ENCODE measurements at places on chromosomes 7 and 10. TPM values are rescaled to one million over a fixed set of nuclear protein-coding genes. Genes with fewer than 3 reads are reported as not detected.

The ZNF853 gene
- 3.3 TPM for total RNA-seq

The BCCIP gene
- 65.8 TPM for total RNA-seq

- DNase-seq = no peak
These were observed 17.5 kb upstream of the UBE3C start for GRCh38 chr7:157121184-157121715.

GRCh38 chr10:123998197-123999141 is 94.9 kb downstream of the CHST15 start:
- no peak for DNase-seq

GRCh38 chr7:16130111-16131110 is 290.9 kb downstream of the CRPPA start:
- DNase-seq = peak; percentile 12

DNA sequence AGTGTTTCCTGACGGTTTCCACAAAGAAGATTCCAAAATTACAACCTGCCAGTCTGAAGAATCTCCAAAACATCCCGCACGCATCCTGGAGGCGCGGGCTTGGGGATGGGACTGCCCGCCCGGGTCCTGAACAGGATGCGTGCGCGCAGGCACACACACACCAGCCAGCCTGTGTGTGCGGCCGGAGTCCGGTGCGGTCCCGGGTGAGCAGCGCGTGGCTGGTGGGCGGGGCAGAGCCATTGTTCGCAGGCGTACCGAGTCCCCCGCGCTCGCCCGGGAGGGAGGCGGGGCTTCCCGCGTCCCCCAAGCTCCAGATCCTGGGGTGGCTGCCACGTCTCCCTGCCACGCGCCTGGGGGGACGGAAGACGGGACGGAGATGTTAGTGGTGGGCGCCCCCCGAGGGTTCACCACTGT is 675 bp upstream of the SCD start:
- DNase-seq = peak; percentile 70
